ENCODE measurements at places on chromosomes 2 and 18.

DNA sequence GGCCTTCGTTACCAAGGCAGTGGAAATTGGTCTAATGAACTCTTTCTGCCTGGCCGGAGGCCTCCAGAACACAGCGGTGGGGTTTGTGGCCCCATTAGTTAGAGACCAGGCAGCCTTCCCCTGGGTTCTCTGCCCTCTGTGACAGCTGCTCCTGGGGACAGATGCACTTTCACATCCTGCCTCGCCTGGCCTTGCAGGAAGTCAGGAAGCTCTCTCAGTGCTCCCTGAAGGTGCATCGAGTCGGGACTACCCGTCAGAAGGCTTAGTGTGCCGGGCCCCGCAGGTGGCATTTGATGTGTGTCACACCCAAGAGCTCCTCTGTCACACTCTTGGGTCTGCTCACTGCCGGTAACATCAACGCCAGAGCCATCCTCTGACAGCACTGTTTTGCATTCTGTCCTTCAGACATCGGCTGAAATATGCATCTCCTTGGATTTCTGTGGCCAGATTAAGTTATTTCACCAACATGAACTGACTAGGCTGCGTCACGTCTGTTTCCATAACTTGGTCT is 158.3 kb downstream of the LDLRAD4 start:
- peak; percentile 37 for DNase-seq

- no peak for DNase-seq
Observed at GRCh38 chr2:166184789-166185188, 57.0 kb upstream of the SCN1A start.

DNA sequence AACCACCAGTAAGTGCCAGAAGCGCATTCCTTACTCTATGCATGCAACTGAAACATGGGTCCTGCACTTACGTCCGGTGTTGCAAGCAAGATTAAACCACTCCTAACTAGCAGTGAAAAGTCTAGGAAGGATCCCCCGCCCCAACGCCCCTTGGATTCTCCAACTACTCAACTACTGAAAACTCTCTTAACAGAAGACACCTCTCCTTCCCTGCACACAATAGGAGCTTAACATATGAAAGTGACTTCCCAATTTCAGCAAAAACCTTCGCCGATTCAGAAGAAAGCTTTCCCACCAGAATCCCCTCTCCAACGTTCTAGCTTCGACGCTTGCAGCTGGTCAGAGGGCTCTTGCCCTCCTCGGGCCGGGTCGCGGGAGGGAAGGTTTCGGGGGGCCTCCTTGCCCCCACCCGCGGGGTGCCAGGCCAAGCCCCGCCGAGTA is 578 bp downstream of the IWS1 start:
- DNase-seq, result no peak

DNA sequence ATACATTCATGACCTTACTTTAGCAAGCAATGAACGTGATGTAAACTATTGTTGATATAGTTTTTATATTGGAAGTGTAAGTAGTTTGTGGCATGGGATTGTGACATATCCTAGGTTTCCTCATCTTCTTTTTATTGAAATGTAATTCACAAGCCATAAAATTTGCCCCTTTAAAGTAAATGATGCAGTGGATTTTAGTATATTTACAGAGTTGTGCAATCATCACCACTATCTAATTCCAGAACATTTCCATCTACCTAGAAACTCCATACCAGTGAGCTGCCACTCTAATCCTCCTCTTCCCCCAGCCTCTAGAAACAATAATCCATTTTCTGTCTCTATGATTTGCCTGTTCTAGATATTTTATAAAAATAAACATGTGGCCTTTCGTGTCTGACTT is 10.7 kb upstream of the CASP10 start:
- DNase-seq, result no peak

DNA sequence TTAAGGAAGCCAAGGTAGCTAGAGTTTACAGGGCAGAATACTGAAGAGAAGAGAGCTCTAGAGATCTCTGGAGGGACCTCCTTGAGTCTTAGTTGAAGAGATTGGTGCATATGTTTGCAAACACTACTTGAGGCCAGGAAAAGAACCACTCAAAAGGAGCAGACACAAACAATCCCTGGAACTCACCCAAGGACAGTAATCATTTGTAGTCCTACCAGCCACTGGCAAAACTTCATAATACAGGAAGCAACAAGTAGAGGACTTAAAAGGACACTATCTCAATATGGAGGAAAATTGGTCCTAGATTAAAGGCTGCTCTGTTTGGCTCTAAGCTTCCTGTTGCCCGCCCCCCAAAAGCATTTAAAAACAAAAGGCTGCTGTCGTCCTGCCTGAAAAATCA is 46.9 kb upstream of the UBXN4 start:
- no peak for DNase-seq

GRCh38 chr2:113039158-113039557 is 13.5 kb downstream of the IL36B start:
- DNase-seq, result no peak

- no peak for DNase-seq
Observed at GRCh38 chr2:54669677-54670484, 53.6 kb upstream of the EML6 start.

DNA sequence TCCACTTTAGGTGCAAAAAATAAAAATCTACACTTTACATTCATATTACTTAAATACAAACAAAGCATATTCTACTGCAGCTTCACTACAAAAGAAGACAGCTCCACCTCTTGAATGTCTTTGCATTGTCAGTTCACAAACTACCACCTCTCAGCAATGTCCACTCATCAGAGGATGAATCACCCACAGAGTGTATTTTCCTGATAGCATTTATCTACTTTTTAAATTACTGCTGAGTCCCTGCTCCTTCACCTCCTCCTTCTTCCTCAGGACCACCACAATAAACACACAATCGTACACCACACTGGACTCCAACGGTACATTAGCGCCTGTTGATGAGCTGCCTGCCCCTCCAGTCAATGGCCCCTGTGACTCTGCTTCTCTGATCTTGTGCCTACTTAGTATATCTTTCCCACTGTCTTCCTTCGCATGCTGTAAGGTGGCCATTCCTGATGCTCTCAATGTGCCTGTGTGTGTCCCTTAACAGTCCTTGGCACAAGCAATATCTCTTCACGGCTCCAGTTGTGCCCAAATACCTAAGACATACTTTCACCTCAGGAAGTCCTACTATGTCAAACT is 120.9 kb downstream of the DHRS9 start:
- DNase-seq, result no peak

DNA sequence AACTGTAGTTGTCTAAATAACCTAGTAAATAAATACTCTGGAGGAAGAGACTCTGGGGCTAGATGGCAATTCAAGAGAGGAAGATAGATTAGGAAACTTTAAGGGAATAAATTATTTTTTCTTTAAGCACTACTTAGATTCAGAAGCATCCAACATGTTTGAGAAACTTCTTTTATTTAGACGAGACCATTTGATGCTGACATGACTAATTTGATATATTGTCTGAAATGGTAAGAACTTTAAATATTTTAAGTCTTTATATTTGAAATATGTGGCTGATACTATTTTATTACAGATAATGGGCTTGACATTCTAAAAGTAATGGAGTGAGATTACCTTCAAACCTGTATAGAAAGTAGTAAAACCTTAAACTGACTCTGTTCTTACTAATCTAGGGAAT is 36.4 kb downstream of the PPIG start:
- no peak for DNase-seq

All from type B pancreatic cell (in vitro differentiated cells).